ENCODE measurements at places on chromosomes 11 and 22.

DNA sequence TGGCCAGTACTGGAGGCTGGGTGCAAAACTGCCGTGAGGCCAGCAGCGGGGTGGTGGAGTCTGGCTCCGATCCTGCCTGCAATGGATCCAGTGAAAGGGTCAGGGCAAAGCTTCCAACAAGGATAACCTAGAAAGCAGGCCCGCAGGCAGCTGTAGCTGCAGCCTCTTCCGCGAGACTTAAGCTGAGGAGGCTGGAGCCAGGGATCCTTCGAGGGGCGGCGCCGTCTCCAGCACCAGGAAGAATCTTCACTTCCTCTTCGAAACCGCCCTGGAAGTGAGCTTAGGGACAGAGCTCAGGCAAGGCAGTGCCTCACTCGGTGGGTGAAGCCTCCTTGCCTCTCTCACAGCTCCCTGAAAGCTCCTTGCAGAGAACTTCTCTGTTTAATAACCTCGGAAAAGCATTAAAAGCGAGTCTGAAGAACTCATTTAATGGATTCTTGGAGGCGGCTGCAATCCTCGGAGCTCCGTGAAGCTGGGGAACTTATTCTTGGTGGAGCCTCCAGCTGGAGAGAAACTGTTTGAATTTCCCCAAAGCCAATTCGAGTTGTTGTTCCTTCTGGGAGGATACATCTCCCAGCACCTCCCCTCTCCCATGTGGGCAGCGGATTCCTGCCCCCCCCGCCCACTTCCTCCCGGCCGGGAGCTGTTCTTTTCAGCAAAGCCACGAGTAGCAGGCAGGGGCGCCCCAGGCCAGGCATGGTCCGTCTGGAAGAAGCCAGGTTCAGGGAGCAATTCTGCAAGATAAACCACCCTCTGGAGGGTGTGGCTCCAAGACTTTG lies 169.9 kb downstream of the CTTN start:
- H3K36me3 ChIP-seq = no peaks in the 10 kb centered on the region
- H3K27me3 ChIP-seq = no peaks in the 10 kb centered on the region
- H3K4me3 ChIP-seq = peak overlapping the region; percentile 50
- H3K27ac ChIP-seq = peak overlapping the region; percentile 73
- H3K4me1 ChIP-seq = peaks cover 21% of the 10 kb centered on the region

GRCh38 chr11:1748636-1749394 lies 1.6 kb downstream of the IFITM10 start:
- peak overlapping the region; percentile 37 for H3K4me3 ChIP-seq
- peaks cover 50% of the 10 kb centered on the region for H3K4me1 ChIP-seq
- H3K27me3 ChIP-seq = no peaks in the 10 kb centered on the region
- DNase-seq = no peak
- peak overlapping the region; percentile 72 for H3K27ac ChIP-seq
- peaks cover 14% of the 10 kb centered on the region for H3K36me3 ChIP-seq

DNA sequence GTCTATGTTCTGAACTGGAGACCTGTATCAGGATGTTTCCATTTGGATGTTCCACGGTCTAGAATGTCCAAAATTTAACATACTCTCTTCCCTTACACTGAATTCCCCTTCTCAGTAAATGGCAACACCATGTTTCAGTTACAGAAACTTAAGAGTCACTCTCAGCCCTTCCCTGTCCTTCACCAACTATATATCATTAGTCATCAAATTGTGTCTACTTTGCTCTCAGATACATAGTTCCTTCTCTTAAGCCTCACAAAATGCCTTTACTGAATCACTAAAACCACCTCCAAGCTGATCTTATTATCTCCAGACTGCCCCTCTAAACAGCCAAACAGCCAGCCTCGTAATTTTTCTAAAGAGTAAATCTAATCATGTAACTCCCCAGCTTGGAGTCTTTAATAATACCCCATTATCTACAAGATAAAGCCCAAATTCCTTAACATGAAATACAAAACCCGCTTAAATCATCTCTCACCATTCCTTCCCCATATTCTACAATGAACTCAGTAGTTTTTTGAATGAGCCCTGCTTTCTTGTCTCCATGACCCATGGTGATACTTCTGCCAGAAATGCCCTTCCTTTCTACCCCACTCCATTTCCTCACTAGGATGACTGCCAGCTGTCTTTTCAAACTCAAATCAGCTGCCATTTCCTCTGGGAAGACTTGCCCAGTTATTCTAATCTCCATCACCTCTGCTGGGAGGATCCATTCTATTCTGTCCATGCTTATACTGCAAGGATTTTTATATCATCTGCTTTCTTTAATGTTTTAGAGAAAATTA lies 102.7 kb upstream of the ARHGAP42 start:
- no peak for DNase-seq
- H3K4me3 ChIP-seq = no peak overlapping the region
- no peaks in the 10 kb centered on the region for H3K27me3 ChIP-seq
- H3K4me1 ChIP-seq = peaks cover 15% of the 10 kb centered on the region

DNA sequence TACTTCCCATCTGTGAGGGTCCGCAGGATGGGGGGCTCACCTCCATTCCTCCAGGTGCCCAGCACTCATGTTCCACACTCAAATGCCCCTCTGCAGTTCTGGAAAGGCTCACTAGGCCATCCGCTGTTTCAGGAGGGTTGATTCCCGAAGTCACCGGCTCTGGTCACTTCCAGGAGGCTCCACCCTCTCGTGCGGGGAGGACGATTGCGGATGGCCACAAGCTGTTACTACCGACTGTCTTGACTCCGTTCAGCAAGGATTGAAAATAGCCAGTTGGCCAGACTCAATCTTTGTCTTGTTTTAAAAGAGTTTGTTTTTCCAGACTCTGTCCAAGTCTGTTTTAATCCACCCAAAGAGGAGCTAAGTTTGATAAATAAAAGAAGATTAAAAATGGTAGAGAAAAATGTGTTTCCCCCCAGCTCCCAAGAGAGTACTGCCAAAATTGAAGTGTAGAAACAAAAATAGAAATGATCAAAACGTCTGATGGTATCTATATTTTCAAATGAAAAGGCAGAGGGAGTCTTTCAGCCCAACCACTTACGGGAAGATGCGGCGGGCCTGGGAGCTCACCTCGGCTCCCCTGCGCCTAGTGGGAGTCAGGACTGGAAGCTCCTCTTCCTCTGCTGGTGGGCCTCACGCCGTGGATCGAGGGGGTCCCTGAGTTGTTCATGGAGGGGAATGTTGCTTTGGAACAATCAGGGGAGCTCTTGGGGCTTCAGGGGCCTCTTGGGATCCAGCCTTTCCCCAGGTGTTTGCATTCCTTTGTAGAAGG lies 1280.8 kb downstream of the BRD1 start:
- no peak overlapping the region for H3K4me3 ChIP-seq
- no peaks in the 10 kb centered on the region for H3K36me3 ChIP-seq
- no peaks in the 10 kb centered on the region for H3K4me1 ChIP-seq

- no peaks in the 10 kb centered on the region for H3K27me3 ChIP-seq
- H3K36me3 ChIP-seq = no peaks in the 10 kb centered on the region
- peaks cover 5% of the 10 kb centered on the region for H3K4me1 ChIP-seq
- no peak for DNase-seq
- no peak overlapping the region for H3K27ac ChIP-seq
Measured at GRCh38 chr11:985848-986247, 50.7 kb downstream of the MUC6 start.

- no peaks in the 10 kb centered on the region for H3K36me3 ChIP-seq
- no peak overlapping the region for H3K27ac ChIP-seq
- no peaks in the 10 kb centered on the region for H3K4me1 ChIP-seq
- DNase-seq = no peak
Measured at GRCh38 chr22:50376085-50376651, 33.0 kb downstream of the PPP6R2 start.

DNA sequence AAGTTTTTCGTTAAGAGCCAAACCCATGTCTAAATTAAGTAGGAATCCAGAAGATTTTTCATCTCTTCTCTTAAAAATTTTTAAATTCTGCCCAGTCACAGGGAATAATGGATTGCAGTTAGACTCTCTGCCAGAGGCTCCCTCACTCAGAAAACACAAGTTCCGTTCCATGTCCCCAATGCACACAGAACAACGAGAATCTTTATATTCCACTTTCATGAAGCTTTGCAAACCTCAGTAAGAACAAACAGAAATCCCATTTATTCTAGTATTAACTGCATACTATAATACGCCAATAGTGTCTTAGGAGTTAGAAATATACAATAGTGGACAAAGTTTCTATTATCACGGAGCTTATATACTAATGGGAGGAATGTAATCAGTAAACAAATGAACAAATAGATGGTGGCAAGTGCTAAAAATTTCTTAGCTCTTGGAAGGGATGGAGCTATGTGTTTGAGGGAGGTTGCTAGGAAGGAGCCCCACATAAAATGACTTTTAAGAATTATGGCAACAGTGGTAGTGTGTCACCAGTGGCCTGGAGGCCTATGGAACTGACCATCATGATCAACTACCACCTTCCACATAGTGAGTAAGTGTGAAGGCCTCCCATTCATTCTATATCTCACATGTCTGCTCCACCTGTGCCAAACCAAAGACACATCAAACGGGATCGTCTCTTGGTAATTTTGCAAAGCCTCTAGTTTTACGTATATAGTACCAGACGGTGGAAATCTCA lies 24.9 kb downstream of the PICALM start:
- no peak overlapping the region for H3K27ac ChIP-seq
- peaks cover 77% of the 10 kb centered on the region for H3K4me1 ChIP-seq
- H3K27me3 ChIP-seq = no peaks in the 10 kb centered on the region
- no peak for DNase-seq

- H3K4me1 ChIP-seq = no peaks in the 10 kb centered on the region
- H3K4me3 ChIP-seq = no peak overlapping the region
- peak; percentile 54 for DNase-seq
- H3K27me3 ChIP-seq = no peaks in the 10 kb centered on the region
- H3K36me3 ChIP-seq = no peaks in the 10 kb centered on the region
Measured at GRCh38 chr22:49328118-49328475, 499.6 kb downstream of the BRD1 start.

GRCh38 chr11:121035780-121036179 lies 11.9 kb downstream of the TBCEL start:
- H3K36me3 ChIP-seq = no peaks in the 10 kb centered on the region
- no peak overlapping the region for H3K4me3 ChIP-seq
- no peak overlapping the region for H3K27ac ChIP-seq

DNA sequence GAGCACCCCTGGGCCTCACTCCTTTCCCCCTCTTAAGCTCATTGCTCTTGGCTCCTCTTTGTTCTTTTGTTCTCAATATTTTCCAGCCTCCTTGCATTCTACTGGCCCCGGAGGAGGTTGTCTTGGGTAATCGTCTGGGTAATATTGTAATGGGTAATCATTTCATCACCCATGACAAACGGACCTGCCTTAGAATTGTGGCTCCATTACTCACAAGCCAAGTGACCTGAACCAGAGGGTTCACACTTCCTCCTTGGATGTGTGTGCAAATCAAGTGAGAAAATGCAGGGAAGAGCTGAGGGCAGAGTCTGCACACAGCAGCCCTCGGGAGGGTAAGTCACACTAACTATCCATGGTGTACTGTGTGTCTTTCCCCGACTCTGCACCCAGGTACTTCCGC lies 305.0 kb downstream of the BUD13 start:
- H3K27ac ChIP-seq = no peak overlapping the region
- no peaks in the 10 kb centered on the region for H3K27me3 ChIP-seq
- H3K36me3 ChIP-seq = no peaks in the 10 kb centered on the region
- peaks cover 8% of the 10 kb centered on the region for H3K4me1 ChIP-seq
- H3K4me3 ChIP-seq = no peak overlapping the region

DNA sequence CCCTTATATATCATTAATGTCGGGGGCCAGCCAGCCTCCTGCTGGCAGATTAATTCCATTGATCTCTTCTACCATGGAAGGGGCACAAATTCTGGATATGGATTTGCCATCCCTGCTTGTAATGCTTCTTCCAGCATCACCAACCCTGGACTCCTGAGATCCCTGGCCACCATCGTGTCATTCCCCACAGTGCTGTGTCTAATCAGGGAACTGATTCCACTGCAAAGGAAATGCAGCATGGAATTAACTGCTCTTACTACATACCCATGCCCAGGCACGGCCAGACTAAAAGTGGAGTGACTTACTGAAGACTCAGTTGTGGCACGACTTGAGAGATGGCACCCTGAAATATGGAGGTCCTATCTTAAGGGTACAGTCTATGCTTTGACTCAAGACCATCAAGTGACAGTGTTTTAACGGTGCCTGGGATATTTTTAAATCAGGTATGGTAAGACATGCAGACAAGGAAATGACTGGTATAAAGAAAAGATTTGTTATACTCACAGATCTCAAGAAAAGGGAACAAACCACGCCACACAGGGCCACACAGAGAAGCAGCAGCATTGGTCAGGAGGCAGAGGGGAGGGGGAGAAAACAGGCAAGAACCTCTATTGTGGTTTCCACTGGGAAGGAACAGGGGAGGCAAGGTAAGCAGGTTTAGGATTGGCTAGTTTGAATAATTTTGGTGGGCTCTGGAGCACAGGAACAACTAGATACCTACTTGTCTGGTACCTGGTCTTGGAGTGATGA lies 65.1 kb downstream of the IGLL5 start:
- H3K27ac ChIP-seq = no peak overlapping the region
- no peaks in the 10 kb centered on the region for H3K27me3 ChIP-seq
- H3K36me3 ChIP-seq = no peaks in the 10 kb centered on the region

DNA sequence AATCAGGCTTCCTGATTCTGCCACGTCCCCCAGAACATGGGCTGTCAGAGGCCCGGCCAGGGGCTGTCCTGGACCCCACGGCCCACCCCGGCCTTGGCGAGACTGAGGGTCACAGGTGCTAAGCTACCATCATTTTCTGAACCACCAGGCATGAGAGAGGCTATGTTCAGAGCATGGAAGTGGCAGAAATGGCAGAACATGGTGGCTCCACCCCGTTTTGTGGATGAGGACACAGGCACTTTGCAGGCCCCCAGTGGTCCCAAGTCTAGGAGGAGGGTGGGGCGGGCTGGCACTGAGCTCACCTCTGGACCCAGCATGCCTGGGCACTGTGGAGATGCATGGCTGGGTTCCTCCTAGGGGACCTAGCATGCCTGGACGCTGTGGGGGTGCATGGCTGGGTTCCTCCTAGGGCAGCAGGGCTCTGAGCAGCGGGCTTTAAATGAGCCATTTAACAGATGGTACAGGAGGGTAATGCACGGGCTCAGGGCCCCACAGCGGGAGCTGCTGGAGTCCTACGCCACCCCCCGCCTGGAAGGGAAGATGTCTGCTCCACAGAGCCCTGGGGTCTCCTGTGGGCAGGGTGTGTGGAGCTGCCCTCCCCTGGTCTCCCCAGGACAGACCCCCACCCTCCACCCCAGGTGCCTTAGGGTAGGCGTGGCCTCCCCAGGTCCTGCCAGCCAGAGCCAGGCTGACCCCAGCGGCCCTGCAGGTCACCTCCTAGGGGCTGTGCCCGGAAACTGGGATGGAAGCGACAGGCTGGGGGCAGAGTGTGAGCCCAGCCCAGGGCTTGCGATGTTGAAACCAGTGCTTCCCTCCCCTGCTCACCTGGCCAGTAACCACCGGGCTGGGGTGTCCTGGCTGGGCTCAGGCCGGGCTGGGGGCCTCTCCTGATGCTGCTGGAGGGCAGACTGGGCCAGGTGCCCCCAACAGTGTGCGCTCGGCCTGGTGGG lies 6.1 kb upstream of the MUC5AC start:
- H3K4me1 ChIP-seq = peaks cover 10% of the 10 kb centered on the region
- H3K4me3 ChIP-seq = no peak overlapping the region
- no peak for DNase-seq
- H3K36me3 ChIP-seq = no peaks in the 10 kb centered on the region
